Upper lobe of right lung (tissue), 1 donor: ENCODE measurements at places on chromosomes 5 and 9.

- H3K36me3 ChIP-seq = no peaks in the 10 kb centered on the region
- no peak for DNase-seq
- H3K4me1 ChIP-seq = peaks cover 21% of the 10 kb centered on the region
- H3K27me3 ChIP-seq = no peaks in the 10 kb centered on the region
- H3K27ac ChIP-seq = no peak overlapping the region
Observed at GRCh38 chr9:16519001-16519400, 351.5 kb downstream of the BNC2 start.

- no peaks in the 10 kb centered on the region for H3K27me3 ChIP-seq
- DNase-seq = no peak
- no peak overlapping the region for H3K4me3 ChIP-seq
- peaks cover 5% of the 10 kb centered on the region for H3K4me1 ChIP-seq
- H3K36me3 ChIP-seq = no peaks in the 10 kb centered on the region
Observed at GRCh38 chr5:150241298-150242160, 48.0 kb downstream of the CAMK2A start.

- no peaks in the 10 kb centered on the region for H3K27me3 ChIP-seq
- DNase-seq = no peak
- peaks cover 98% of the 10 kb centered on the region for H3K36me3 ChIP-seq
- H3K4me3 ChIP-seq = no peak overlapping the region
- H3K4me1 ChIP-seq = no peaks in the 10 kb centered on the region
- no peak overlapping the region for H3K27ac ChIP-seq
Observed at GRCh38 chr5:65588694-65589093, 25.6 kb downstream of the PPWD1 start.

DNA sequence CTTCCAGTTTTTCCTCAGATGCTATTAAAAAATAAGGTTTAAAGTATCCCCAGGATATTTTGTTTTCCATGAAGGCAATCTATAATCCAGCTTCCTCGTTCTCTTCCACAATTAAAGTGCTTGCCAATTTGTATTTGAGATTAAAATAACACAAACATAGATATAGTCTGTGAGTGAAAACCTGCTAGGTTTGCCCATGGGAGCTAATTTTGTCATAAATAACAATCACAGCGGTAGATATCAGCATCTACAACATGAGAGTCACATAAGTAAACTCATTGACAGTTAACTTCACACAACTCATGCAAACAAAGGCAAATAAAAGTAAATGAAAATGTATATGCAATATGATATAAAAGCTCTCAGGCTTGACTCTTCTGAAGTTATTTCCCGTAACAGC lies 29.2 kb upstream of the RASGRF2 start:
- no peaks in the 10 kb centered on the region for H3K27me3 ChIP-seq
- no peaks in the 10 kb centered on the region for H3K36me3 ChIP-seq
- no peak overlapping the region for H3K27ac ChIP-seq
- no peaks in the 10 kb centered on the region for H3K4me1 ChIP-seq

DNA sequence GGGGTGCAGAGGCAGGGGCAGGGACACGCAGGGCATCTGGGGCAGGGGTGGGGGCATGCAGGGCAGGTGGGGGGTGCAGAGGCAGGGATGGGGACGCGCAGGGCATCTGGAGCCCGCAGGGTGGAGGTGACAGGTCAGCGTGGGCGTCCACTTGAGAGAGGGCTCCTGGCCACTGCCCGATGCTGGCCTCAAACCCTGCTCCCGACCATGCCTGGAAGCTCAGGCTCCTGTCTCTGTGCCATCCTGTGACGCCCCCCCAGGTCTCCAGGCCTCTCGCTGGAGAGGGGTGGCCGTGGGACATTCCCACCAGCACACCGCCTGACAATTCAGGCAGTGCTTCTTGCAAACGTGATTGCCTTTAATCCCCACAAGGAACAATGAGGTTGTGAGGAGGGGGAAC lies 33.0 kb downstream of the ZDHHC11B start:
- no peaks in the 10 kb centered on the region for H3K4me1 ChIP-seq
- DNase-seq = peak; percentile 23
- no peaks in the 10 kb centered on the region for H3K27me3 ChIP-seq

GRCh38 chr5:74471875-74472274 lies 168.7 kb downstream of the ENC1 start:
- no peak overlapping the region for H3K4me3 ChIP-seq
- no peaks in the 10 kb centered on the region for H3K4me1 ChIP-seq
- H3K36me3 ChIP-seq = no peaks in the 10 kb centered on the region
- no peak overlapping the region for H3K27ac ChIP-seq
